ENCODE measurements at places on chromosomes 11 and 22.

- DNase-seq: no peak
Measured at GRCh38 chr22:33438273-33438672, 380.1 kb upstream of the SYN3 start.

DNA sequence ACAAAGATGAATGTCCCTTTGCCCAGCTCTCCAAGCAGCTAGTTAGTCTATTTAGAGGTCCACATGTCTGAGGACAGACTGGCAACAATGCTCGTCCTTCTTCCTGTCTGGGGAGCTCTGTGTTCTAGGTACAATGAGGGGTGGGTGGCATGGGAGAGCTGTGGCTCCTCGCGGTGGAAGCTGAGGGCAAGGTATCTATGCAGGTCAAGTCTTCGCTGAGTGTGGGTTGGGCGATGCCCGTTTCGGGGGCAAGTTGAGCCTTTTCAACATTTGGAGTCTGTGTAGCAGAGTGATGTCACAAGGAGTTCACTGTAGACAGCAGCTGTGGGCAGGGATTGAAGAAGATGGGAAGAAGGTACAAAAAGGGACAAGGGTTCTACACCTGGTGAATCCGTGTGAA is 163.2 kb downstream of the FEZ1 start:
- DNase-seq: no peak

DNA sequence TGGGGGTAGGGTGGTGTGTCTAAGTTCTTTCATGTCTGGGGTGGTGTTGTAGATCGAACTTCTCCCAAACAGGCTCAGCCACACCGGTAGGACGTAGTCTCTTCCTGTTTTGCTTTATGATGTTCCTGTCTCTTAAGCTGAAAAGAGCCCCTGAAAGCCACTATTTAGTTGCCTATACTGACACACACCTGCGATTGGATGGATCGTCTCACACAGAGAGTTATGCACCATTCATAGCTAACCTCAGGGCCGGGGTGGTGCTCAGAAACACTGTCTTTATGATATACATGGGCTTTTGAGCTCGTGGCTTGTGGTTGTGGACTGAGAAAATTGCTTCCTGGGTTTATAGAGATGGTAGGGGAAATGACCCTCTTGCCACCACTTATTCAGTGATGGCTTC is 137.6 kb downstream of the TEAD1 start:
- no peak for DNase-seq

GRCh38 chr11:64602466-64603070 is 11.5 kb downstream of the SLC22A12 start:
- DNase-seq: no peak

DNA sequence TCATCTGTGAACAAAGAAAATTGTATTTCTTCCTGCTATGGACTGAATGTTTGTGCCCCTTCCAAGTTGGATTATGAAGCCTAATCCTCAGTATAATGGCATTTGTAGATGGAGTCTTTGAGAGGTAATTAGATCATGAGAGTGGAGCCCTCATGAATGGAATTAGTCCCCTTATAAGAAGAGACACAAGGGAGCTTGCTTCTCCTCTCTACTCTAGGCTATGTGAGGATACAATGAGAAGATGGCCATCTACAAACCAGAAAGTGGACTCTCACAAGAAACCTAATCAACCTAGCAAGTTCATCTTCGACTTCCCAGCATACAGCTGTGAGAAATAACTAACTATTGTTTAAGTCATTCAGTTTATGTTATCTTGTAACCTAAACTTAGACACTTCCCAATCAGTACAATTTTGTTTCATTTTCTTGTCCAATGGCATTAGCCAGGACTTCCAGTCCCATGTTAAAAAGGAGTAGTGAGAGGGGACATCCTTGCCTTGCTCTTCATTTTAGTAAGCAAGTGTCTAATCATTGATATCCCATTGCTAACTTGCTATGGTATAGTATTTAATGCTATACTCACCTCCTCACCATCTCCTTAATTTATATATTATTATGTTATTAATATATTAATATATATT is 45.7 kb downstream of the PDGFD start:
- DNase-seq: no peak

- DNase-seq: no peak
Measured at GRCh38 chr22:44882226-44882905, 127.4 kb downstream of the PHF21B start.

DNA sequence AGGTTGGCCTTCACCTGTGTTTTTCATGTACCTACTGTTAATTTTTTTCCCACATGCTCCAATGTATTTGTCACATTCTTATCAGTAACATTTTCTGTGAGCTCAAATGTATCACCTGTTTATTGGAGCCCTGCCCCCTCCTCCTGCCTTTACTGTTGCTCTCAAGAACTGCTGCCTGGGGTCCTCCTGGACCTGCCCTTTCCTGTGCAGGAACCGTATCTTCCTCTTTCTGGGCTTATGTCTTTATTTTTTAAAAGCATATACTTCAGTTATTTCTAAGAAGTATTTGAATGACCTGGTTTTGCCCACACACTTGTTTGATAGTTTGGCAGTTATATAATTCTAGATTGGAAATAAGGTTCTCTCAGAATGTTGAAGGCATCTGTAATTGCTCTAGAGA is 5.9 kb downstream of the FAM118B start:
- DNase-seq: no peak

DNA sequence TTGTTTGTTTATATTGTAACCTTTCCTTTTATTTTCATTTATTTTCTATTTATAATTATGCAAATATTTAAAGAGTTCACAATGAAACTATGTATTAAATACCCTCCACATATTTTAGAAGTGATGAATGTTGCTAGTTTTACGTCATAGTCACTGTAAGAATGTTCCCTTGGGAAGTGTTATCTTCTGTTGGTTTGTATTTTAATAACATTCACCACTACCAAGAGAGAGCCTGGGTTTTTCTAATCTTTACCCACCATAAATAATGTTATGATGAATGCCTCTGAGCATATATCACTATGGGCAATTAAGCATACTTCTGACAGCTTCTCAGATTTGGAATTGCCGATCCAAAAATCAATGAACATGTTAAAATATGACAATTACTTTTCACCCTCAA is 80.7 kb downstream of the GGT1 start:
- no peak for DNase-seq

GRCh38 chr22:17164392-17165024 is 5.4 kb upstream of the HDHD5 start:
- no peak for DNase-seq

- no peak for DNase-seq
Measured at GRCh38 chr11:108734956-108735559, 70.2 kb downstream of the DDX10 start.

DNA sequence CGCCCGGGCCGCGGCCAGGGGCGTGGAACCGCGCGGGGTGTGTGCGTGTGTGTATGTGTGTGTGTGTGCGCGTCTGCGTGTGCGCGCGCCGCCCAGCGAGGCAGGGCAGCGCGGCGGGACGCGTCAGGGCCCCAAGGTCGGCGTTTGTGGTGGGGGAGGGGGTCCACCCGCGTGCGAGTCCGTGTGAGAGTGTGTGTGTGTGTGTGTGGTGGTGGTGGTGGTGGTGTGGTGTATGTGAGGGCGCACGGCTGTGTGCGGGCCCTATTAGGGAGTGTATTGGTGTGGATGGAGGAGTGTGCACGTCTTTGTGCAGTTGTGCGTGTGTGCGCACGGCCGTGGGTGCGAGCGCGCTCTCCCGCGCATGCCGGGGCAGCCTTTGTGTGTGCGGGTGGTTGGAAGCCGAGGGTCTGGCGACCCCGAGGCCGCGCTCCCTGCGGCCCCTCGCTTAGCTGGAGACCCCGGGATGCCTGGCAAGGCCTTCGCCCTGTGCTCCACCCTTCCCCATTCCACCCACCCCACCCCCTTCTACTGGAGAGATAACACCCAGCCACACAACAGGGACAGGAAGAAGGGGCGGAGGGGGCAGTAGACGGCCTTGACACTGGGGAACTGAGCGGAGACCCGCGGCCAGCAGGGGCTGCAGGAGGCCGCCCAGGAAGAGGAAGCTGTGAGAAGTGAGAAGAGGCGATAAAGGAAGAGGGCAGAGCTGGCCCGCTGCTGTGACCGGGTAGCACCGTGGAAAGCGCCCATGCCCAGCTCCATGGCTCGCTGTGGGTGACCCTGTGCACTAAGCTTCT is 528 bp upstream of the ARRB1 start:
- peak; percentile 82 for DNase-seq

- no peak for DNase-seq
Measured at GRCh38 chr22:45151503-45151902, 12.2 kb upstream of the NUP50 start.

- no peak for DNase-seq
Measured at GRCh38 chr11:2833716-2834502, 51.7 kb downstream of the CDKN1C start.

DNA sequence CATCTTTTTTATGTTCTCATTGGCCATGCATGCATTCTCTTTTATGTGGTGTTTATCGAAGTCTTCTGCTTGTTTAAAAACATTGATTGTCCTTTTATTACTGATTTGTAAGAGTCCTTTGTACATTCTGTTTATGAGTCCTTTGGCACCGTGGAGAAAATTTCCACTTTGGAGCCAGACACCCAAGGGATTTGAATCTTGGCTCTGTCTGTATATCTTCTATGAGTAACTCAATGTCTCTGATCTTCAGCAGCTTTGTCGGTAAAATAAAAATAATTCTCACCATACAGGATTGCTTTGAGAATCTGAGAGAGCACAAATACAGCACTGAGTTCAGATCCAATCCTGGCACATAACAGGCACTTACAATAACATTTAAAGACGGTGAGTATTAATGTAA is 12.8 kb upstream of the SORL1 start:
- no peak for DNase-seq

GRCh38 chr11:68707527-68707926 is 23.2 kb downstream of the GAL start:
- no peak for DNase-seq

GRCh38 chr22:26564672-26565071 is 25.3 kb downstream of the TPST2 start:
- DNase-seq: no peak

- no peak for DNase-seq
Measured at GRCh38 chr22:36129486-36130388, 30.8 kb downstream of the APOL3 start.

DNA sequence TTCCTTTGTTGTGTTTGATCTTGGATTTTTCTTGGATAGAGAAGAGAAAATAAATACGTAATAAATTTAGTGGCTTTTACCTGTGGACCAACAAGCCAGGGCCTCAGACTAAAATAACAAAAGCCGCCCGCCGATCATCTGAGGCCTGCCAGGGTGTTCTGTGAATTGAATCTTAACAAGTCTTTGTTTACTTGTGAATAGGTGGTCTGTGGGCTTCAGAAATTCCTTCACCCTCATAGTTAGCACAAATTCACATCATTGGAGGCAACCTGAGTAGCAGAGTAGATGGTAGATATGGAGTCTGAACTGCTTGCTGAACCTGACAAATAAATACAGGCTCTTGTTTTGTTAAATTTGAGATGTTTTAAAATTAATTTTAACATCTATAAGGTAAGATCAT is 176.3 kb upstream of the MTNR1B start:
- no peak for DNase-seq

- no peak for DNase-seq
Measured at GRCh38 chr22:25282671-25283561, 63.5 kb downstream of the CRYBB2 start.

- peak; percentile 38 for DNase-seq
Measured at GRCh38 chr11:69328231-69328630, 34.3 kb downstream of the MYEOV start.

GRCh38 chr11:69325446-69325845 is 31.5 kb downstream of the MYEOV start:
- peak; percentile 36 for DNase-seq

DNA sequence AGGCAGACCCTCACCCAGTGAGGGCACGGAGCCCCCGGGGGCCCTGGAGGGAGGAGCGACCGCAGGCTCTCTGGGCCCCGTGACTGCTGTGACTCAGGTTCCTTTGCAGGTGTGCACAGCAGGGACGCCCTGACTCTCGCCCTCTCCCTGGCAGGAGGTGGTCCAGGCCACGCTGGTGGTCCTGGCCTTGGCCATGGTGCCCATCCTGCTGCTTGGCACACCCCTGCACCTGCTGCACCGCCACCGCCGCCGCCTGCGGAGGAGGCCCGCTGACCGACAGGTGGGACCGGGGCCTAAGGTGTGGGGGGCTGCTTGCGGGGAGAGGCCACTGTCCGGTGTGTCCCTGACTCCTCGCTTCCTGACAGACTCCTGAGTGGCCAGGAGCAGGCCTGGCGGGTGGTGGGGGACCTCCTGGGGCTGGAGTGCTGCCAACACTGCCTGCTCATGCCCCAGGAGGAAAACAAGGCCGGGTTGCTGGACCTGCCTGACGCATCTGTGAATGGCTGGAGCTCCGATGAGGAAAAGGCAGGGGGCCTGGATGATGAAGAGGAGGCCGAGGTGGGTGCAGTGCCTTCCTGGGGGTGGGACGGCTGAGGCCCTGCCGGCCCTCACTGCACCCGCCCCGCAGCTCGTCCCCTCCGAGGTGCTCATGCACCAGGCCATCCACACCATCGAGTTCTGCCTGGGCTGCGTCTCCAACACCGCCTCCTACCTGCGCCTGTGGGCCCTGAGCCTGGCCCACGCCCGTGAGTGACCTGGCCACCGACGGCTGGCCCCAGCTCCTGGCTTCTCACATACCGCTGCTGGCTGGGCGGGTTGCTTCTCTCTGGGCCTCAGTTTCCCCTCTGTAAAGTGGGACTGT is 10.9 kb downstream of the TCIRG1 start:
- no peak for DNase-seq
